GM12864 (cell line): ENCODE measurements at places on chromosomes 12 and 14.

- DNase-seq, result peak; percentile 31
These were observed 1.0 kb downstream of the ITFG2 start for GRCh38 chr12:2813214-2814185.

- no peak for DNase-seq
These were observed 11.7 kb upstream of the CCDC177 start for GRCh38 chr14:69586404-69586803.

DNA sequence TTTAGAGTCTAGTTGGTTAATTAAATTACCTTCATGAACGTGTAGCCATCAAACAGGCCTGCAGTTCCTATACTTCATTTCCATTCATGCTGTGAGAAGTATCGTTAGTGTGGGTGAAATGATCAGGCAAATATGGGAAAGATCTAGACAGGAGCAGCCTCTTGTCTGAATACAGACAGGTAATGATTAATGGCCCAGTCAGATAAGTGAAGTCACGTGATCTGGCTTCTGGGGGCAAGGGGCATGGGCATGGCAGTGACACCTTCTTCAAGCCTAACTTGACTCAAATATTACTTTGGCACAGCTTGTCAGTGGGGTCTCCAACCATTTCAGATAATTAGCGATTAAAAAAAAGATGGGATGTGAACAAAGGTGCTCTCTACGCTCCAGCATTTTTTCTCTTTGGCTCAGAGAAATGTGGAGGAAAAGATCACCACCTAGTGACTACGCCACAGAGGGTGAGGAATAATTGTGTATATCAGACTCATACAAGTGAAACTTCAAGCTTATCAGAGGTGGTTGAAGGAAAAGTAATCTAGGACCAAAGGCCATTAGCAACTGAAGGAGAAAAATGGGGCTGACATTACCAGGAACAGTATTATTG, 17.8 kb downstream of the GUCY2C start:
- DNase-seq, result no peak

DNA sequence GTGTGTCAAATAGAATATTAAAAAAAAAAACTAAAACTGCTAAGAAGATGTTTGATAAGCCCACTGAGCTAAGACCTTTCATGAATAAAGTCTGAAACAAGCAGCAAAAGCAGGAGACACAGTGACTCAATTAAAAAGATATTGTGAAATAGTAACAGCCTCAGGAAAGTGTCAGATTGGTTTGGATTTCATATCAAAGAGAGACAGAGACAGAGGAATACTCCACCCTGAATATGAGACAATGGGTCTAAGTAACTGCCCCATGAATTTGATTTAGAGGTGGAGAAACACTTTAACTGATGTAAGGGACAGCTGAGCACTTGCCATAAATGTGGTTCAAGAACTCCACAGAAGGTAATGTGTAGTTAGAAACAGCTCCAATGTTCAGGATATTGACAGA, 277.9 kb upstream of the FOXG1 start:
- no peak for DNase-seq

- no peak for DNase-seq
These were observed 312.0 kb downstream of the KCNC2 start for GRCh38 chr12:74897425-74898211.

- no peak for DNase-seq
These were observed 205.6 kb downstream of the KIF26A start for GRCh38 chr14:104343690-104344640.

DNA sequence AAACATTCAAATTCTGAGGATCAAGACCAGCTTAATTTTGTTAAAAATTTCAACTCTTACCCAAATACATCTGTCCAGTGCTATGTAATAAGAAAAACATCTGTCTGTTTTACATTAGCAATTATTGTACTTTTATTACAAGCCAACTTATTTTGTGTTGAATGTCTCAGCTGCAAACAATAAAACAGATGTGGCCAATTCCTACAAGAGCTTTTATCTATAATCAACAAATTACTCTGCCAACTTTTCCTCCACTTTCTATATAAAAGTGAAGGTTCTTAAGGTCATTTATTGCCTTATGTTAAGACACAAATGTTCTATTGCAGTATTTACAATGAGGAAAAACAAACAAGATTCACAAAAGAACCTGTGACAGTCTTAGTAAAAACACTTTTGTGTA, 72.7 kb downstream of the NOVA1 start:
- no peak for DNase-seq

DNA sequence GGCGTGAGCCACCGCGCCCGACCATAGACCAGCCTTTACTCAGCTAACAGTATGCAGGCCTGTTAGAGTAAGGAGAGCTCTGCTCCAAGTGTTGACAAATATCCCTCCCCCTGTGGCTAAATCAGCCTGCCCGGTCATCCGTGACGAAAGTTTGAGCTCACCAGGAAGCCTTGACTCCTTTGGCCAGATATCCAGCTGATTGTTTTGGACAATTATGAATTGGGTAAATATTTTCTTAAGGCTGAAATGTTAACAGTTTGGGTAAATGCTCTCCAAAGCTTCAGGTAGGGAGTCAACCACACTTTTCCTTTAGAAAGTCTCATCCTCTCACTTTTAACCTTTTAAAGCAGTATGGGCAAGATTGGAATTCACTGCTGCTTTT, 157.9 kb downstream of the PAWR start:
- DNase-seq, result no peak

GRCh38 chr12:107670999-107671643, 14.5 kb upstream of the PWP1 start:
- no peak for DNase-seq

DNA sequence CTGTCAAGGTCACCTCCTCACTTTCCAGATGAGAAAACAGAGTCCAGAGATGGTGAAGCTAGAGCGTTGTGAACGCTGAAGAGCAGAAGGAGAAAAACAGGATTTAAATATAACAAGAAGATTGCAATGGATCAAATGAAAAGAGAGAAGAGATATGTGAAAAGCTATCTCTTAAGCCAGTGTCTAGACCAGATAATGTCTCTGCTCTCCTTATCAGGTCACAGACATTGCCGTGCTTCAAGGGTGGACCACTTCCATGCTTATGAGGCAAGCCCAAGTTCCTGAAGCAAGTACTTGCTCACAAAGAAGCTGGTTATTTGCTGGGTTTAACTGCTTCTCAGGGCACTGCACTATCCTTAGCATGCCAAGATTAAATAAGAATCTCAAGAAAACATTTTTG, 31.6 kb upstream of the FRS2 start:
- DNase-seq, result no peak

DNA sequence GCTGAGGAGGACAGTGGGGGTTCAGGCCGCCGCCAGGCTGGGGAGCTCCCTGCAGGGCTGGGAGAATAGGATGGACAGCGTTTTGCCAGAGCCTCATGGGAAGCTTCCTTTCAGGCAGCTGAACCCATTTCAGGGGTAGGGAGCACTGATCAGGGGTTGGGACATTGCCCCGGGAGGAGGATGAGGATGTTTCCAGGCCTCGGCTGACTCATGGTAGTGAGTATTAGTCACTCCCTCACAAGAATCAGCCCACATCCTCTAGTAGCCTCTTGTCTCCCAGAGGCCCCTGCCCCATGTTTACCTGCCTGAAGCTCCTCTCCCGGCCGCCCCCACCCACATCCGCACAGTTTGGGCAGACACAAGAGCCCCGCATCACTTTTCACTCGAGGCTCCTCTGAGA, 89.8 kb downstream of the ZFP36L1 start:
- DNase-seq, result no peak

GRCh38 chr12:5493018-5493417, 61.1 kb downstream of the NTF3 start:
- no peak for DNase-seq

- DNase-seq, result no peak
These were observed 16.2 kb downstream of the KRT80 start for GRCh38 chr12:52175371-52176350.

DNA sequence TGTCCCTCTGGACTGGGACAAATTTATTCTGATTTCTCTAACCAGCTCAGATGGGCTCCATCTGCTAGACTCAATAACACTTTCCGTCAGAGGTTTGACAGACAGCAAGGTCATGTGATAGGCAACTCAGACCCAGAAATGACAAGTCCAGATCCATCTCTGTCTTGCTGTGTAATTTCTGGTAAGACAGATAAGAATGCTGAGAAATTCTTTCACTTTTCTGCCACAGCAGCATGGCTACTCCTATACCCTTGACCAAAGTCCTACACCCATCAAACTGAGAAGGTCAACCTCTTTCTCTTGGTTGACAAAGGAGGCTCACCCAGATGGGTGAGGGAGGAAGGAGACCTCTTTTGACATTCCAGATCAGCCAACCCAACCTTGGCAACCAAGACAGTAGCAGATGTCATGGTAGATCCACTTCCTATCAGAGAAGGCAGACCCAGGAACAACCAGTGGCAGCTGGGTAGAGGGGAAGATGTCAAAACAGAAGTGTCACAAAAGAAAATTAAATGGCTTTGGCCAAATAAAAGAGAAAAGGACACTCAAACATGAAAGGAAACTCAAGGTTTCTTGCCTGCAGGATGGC, 36.9 kb upstream of the PRKAB1 start:
- no peak for DNase-seq

DNA sequence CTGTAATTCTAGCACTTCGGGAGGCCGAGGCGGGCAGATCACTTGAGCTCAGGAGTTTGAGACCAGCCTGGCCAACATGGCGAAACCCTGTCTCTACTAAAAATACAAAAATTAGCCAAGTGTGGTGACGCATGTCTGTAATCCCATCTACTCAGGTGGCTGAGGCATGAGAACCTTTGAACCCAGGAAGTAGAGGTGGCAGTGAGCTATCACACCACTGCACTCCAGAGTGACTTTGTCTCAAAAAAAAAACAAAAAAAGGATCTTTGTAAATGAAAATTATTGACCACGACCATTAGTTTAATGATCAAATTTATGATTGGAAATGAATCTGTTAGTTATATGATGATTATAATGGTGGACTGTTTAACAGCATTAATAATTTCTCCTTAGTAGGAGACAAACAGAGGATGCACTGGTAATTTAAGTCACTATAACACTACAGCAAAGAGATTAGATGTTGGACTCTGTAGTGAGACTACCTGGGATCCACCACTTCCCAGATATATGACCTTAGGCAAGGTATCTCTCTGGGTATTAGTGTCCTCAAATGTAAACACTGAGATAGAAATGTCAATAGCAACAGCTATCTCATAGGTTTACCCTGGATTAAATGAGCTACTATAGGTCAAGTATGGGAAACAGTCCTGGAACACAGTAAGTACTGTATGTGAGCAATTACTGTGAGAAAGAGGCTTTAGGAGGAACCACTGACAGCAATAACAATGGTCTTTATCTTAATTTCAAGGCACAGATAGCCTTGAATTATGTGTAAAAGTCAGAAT, 214.7 kb downstream of the NOVA1 start:
- DNase-seq, result no peak

GRCh38 chr14:72683787-72684186, 210.1 kb downstream of the DPF3 start:
- DNase-seq, result no peak

DNA sequence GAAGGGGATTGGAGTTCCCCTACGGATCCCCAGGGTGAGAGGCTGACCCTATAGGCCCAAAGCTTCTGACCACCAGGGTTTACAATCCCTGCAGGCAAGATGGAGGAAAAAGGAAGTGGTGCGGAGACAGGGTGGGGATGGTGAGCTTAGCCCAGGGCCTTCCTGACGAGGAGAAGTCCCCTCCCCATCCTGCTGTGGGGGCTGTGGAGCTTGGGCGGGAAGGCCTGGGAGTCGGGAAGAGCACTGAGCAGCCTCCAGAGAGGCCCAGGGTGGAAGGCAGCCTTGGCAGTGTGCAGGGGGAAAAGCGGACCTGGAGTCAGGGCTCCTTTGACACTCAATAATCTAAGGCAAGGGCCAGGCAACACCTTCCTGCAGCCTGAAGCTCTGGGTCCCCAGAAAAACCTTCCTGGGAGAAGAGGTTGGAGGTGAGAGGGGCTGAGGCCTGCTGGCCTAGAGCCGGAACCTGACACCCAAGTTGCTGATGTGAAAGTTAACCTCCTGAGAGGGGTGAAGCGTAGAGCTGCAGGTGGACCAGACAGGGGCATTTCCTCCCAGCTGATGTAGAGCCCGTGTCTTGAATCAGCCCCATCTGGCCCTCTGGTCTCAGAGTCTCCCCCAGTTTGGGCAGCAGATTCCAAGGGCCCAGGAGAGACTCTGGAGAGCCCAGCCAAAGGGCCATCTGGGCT, 6.0 kb downstream of the HDAC7 start:
- no peak for DNase-seq

DNA sequence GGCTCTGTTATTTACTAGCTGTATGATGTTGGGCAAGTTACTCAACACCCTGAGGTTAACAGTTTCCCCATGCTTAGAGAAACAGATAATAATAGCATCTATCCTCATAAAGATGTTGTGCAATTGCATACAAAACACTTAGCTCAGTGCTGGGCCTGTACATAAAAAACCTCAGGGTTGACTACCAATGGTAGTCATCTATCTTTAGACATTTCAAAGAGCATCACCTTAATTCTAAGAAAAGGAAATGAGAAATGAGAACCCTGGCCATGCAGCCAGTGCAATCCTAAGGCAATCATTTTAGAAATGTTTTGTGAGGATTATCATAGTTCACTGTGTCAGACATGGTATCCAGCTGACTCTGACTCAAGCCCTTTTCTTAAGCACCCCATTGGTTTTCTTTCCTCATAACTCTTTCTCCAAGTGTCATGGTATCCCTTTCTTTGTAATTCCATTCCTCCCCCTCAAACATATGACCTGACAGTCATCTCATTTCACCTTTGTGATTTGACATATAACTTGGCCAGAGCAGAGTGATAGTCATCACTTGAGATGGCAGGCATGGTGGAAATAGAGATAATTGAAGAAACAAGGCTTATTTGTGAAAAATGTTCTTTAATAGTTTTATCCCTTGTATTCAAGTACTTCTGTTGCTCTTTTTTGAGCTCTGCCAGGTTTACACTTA, 29.5 kb upstream of the OSBPL8 start:
- DNase-seq, result no peak

GRCh38 chr14:70663707-70664179, 22.0 kb downstream of the TTC9 start:
- DNase-seq, result no peak

- DNase-seq, result no peak
These were observed 56.2 kb downstream of the TSPAN9 start for GRCh38 chr12:3133405-3133783.

DNA sequence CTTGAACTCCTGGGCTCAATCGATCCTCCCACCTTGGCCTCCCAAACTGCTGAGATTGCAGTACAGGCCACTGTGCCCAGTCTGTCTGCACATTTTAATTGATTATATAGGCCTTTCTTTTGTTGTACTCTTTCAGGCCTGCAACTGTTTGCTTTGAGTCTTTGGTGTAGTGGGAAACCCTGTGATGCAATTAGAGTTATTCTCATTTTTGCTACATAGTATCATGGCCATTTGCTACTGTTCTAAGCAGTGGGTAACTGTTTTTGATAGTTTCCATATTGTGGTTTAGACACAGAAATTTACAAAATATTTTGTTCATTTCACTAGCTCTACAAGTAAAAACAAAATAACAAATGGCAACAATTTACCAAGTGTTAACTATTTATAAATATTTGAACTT, 6.3 kb upstream of the TUBA1B start:
- DNase-seq, result no peak

- DNase-seq, result no peak
These were observed 120.3 kb downstream of the GARIN6 start for GRCh38 chr12:99767809-99768208.
